ENCODE measurements at places on chromosomes 11 and 22. TPM values are rescaled to one million over a fixed set of nuclear protein-coding genes. Genes with fewer than 3 reads are reported as not detected.

BRSK2 gene
- 1.3 TPM for total RNA-seq

JHY gene
- total RNA-seq, result 3.6 TPM

ANGPTL5 gene
- not detected for total RNA-seq

BATF2 gene
- not detected for total RNA-seq

FKBP2 gene
- total RNA-seq, result 26.8 TPM

PKDREJ gene
- total RNA-seq, result not detected

CALCB gene
- 1.6 TPM for total RNA-seq

NLRP6 gene
- 1.8 TPM for total RNA-seq

ADAMTS8 gene
- not detected for total RNA-seq

BBS1 gene
- total RNA-seq, result 19.3 TPM

MS4A15 gene
- total RNA-seq, result not detected

APOBEC3G gene
- 129 TPM for total RNA-seq

MYEOV gene
- total RNA-seq, result not detected

L3MBTL2 gene
- 52.6 TPM for total RNA-seq

OPCML gene
- not detected for total RNA-seq

POLA2 gene
- total RNA-seq, result 80.7 TPM

FAM76B gene
- 35.4 TPM for total RNA-seq

NCF4 gene
- total RNA-seq, result 7.3 TPM
